Effector CD8-positive, alpha-beta T cell (primary cell): ENCODE measurements at places on chromosomes 6 and 20.

GRCh38 chr6:156098839-156099238 lies 643.2 kb upstream of the NOX3 start:
- no peak for DNase-seq

- peak; percentile 12 for DNase-seq
These were observed 251.6 kb upstream of the TAB2 start for GRCh38 chr6:149065658-149066556.

GRCh38 chr20:17869295-17869994 lies 99.1 kb downstream of the SNX5 start:
- DNase-seq: no peak

DNA sequence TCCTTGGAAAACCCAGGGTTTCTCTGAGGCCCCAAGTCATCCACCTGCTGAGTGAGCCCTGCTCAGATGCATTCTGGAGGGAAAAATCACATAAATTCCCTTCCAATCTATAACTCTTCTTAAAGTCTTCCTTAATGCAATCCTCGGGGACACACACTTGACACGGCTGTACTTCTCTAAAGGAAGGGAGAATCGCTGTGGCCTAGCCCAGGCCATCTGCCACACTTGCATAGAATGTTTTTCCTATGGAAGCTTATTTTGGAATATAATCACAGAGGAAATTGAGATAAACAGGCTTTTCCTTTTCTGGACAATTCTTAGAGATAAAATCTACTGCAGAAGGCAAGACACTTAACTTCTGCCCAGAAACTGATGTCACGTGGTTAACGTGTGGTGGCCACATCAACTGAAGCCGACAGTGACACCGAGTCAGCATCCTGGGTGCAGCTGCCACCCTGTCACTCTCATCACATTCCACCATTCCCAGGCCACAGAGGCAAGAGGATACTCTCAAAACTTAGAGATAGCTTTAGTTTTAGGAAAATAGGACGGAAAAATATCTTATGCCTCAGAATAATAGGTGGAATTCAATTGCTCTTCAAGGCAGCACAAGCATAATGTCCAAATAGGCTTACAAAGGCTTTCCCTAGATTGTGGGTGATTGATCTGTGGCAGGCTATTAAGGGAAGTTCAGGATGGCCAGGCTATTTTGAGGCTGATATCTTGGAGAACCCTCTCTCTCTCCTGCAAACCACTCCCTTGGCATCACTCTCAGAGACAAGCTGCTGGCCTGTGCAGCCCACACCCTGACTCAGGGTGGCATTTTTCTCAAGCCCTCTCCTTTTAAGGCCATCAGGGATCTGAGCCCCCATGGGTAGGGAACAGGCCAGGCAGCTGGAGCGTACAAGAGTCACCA lies 29.6 kb downstream of the PSMB1 start:
- DNase-seq: no peak
